DMS79 (cell line): ENCODE measurements at places on chromosomes 5 and 9.

GRCh38 chr9:129554649-129555048 lies 66.3 kb downstream of the C9orf50 start:
- no peak for DNase-seq

GRCh38 chr9:35666045-35666444 lies 1.1 kb upstream of the ARHGEF39 start:
- no peak for DNase-seq

DNA sequence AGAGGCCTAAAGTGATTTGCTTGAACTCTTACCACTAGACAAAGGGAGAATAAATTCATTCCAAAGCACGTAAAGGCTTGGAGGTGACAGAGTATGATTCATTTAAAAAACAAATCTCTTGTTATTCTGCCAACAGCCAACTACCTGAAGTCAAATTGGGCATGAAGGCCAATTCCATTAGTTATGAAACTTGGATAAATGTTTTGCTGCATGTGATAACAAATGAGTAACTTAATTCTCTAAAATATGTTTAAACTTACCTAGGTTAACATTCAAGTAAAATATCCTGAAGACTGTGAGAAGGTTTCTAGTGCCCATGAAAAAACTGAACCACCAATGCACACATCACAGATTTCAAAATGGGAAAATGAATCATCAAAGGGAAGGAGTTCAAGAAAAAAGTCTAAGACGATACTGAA lies 120.1 kb upstream of the TSLP start:
- DNase-seq = no peak

- DNase-seq = no peak
Measured at GRCh38 chr9:136088939-136089696, 6.0 kb downstream of the NACC2 start.

- DNase-seq = no peak
Measured at GRCh38 chr9:133540698-133541025, 6.2 kb downstream of the ADAMTSL2 start.

- no peak for DNase-seq
Measured at GRCh38 chr5:16944816-16945562, 8.9 kb upstream of the MYO10 start.

DNA sequence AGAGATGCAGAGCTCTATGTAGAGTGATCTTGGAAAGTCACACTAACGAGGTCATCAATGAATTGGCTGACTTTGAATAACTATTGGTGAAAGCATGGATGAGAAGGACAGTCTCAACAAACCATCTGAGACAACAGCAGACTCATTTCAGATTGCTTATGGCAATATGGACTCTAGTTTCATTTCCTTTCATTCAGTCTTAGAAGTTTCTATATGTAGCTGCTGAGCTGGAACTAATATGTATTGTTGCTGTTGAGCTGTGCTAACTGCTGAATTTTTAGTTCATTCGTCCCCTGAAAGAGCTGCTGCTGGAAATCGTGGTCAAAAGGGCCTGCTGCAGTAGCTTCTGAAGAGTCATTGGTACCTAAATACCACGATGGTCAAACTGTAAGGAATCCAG lies 31.3 kb downstream of the TNFSF15 start:
- no peak for DNase-seq

DNA sequence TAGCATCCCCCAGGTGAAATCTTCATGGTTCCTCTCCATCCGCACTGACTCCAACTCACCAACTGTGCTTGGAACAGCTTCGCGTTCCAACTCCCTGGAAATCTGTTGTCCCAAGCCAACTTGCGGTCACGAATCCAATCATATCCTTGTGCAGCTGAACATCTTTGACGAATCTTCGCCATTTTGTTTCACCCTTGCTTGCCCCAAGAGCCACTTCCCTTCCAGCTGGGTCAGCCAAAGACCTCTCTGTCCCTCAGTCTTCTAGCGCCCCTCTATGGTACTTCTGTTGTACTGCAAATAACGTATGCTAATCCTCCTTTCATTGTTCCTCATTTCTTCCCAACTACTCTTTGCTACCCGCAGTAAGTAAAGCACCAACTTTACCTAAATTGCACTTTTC lies 61.0 kb upstream of the TARS1 start:
- no peak for DNase-seq

DNA sequence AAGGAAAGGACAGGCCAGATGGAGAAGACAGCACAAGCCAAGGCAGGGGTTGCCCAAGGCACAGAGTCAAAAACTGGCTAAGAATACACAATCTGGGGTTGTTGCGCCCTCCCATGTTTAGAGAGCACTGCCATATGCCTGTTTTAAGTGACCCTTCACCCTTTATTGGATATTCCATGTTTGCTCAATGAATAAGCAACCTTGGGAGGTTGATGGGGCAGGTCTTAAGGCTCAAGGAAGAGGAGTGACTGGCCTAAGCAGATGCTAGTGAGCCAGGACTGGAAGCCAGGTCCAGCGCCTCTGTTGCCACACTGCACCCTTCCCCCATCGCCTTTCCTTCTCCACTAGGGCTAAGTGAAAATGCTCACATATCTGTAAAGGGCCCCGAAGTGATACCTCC lies 6.7 kb downstream of the TXN start:
- no peak for DNase-seq

DNA sequence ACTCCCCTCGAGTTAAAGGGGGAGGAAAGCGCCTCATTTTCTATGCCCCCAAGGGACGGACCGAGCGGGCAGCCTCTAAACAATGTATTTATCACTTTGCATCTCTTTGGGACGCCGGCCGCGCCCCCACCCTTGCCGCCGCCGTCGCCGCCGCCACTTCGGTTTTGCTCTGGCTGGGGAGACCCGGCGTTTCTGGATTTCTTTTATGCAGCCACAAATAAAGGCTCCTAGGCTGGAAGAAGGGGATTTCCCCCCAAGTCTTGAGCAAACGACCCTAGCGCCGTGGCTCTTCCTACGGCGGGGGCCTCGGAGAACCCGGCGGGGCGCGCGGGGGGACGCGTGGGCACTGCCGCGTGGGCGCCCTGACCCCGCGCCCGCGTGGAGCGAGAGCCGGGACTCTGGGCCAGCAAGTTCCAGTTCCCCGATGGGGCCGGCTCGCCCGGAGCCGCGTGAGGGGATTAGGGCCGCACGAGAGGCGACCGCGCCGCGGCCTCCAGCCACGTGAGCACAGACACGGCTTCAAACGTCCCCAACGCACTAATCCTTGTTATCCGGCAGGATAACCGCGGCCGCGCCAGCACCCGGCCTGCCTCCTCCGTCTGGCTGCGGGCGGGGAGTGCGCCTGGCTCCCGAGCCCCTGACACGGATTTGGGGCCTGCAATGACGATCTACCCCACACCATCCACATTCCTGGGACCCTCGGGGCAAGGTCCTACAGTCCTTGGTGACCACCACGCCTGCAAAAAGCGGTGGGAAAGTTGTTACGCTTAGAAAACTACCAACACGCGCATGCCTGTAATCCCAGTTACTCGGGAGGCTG lies 7.9 kb upstream of the NEUROG1 start:
- no peak for DNase-seq

DNA sequence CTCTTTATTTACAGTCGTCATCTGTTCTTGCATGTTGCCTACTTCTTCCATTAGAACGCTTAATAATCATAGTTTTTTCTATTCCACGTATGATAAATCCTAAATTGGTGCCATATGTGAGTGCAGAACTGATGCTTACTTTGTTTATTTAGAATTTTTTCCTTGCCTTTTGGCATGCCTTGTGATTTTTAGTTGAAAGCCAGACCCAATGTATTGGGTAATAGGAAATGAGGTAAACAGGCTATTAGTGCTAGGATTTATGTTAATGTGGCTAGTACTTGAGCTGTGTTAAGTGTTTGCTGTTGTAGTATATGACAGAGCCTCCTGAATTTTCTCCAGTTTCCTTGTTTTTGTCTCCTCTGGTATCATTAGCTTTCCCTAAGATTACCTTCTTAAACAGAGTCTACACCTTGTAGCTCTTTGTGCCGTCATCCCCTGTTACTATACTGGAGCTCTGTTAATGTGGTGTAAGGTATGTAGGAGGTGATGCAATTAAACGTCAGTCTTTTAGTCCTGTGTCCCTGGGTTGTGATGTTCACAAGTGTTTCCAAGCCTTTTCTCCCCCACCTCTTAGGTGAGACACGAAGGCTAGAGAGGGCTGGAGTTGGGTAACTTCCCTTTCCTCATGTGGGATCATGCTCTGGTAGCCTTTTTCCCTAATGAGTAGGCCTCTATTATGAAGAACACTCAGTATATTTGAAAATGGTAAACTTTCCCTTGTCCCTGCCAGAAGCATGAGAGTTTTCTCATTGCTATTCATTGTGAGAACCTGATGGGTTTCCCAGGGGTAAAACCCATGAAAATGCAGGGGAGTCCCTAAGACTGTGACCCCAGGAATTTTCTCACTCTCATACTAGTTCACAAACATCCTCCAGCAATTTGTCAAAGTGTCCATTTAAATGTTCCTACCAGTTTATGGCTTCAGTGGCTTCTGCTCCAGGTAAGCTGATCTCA lies 21.2 kb downstream of the SPATA31D3 start:
- DNase-seq = no peak

GRCh38 chr5:120604884-120605283 lies 140.8 kb downstream of the PRR16 start:
- DNase-seq = no peak

DNA sequence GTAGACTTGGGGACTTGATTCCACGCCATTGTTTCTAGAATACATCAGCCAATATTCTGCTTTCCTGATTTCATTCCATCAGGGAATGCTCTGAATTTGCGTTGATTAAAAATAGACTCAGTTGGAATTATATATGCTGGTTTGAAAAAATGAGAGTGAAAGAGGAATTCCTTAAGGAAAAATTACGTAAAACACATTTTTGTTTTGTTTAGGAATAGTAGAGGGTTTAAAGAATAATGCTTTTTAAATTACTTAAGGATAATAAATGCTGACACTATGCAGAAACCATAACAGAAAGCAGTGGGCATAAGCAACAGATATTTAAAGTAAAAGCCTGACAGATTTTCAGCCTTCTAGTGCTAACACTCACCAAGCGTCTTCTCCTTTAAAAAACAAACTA lies 235.0 kb downstream of the ADAMTS6 start:
- no peak for DNase-seq

- no peak for DNase-seq
Measured at GRCh38 chr5:163436515-163436914, 880 bp upstream of the CCNG1 start.

DNA sequence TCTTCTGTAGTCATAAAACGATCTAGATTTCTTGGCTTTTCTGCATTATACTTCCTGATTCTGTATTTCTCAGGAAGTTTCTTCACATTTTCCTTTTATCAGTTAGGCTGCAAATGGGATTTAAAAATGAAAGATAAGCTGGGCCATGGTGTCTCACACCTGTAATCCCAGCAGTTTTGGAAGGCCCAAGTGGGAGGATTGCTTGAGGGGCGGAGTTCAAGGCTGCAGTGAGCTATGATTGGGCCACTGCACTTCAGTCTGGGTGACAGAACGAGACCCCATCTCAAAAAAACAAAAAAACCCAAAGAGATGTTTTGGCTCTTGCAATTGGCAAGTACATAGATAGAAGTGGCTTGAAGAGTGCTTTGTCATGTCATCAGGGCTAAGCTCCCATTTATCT lies 26.2 kb upstream of the APC start:
- DNase-seq = no peak

- no peak for DNase-seq
Measured at GRCh38 chr5:139839918-139840317, 44.3 kb downstream of the PSD2 start.

GRCh38 chr5:172266071-172266675 lies 17.4 kb downstream of the UBTD2 start:
- DNase-seq = no peak

DNA sequence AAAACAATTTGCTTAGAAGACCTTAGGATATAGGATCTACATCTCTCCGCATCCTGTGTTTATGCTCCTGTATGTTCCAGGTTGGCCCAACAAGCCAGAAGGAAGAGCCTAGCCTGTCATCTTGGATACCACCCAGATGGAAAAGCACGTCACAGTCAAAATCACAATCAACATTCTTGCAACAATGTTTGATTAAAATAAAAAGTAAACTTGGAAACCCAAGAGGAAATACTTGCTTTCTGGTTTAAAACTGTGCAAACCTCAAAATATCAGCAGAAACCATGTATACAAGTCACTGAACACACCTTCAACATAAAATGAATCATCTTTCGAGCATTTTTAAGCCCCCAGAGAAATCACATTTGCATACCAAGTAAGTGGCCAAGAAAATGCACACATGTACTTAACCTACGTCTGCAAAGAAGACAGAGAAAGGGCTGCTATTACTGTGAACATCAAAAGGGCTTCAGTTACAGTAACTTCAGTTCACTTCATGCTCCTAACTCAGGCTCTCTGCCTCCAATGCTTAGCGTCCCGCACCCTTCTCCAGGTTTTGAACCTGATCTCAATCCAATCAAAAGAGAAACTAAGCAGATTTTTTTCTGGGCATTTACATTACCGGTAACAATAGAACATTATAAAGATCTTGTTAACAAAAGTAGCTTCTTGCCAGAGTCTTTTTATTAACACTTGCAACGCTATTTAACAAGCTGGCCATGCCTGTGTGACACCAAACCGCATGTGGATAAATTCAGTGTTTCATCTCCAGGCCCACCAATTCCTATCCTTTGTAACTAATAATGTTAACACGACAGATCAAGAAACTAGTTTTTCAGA lies 1.3 kb downstream of the ENC1 start:
- no peak for DNase-seq

- DNase-seq = no peak
Measured at GRCh38 chr9:93025736-93026135, 32.8 kb upstream of the SUSD3 start.

DNA sequence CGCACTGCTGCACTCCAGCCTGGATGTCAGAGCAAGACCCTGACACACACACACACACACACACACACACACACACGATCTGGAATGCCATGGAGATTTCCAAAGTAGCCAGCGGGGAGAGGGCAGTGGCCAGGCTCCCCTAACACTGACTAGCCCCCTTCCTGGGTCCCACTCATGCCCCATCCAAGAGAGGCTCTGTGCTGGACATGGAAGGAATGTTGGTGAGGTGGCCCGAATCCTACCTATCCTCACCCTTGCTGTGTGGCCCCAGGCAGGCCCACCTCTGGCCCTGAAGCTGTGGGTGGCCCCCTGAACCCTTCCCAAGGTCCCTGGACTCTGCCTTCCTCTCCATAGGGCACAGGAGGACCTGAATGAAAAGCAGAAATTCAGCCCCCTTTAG lies 7.3 kb downstream of the BRD3 start:
- DNase-seq = no peak

- DNase-seq = no peak
Measured at GRCh38 chr9:105535920-105536668, 21.8 kb upstream of the FKTN start.

- DNase-seq = no peak
Measured at GRCh38 chr9:37582548-37583157, 6.5 kb upstream of the FBXO10 start.

- DNase-seq = no peak
Measured at GRCh38 chr9:131233995-131234394, 42.3 kb downstream of the FAM78A start.
